NCI-H2029 (cell line): ENCODE measurements at places on chromosomes 3 and 15.

GRCh38 chr3:126197854-126198584 is 17.6 kb upstream of the ALDH1L1 start:
- peak; percentile 31 for DNase-seq

GRCh38 chr15:36959746-36960145 is 140.6 kb downstream of the MEIS2 start:
- no peak for DNase-seq

GRCh38 chr3:179677884-179678283 is 25.0 kb downstream of the USP13 start:
- DNase-seq: no peak

DNA sequence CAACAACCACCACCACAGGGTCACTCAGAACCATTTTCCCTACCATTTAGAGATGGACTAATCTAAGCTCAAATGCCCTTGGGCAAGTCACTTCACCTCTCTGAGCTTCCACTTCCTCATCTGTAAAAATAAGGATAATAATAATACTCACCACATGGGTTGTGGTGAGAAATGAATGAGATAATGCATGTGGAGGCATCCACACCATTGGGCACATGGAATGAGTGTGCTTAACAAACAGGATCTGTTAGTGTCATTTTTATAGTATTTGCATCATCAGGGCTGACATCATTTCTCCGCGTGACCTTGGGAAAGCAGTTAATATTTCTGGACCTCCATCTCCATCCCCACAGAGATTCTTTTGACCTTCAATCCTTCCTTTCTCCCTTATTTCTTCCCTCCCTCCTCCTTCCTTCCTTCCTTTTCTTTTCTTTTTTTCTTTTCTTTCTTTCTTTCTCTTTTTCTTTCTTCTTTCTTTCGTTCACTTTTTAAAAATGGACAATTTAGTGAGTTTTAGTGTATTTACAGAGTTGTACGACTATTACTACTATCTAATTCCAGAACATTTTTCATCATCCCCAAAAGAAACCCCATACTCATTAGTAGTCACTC is 7.7 kb upstream of the RFT1 start:
- no peak for DNase-seq
